ENCODE measurements at places on chromosomes 5 and 9.

- no peak for DNase-seq
Measured at GRCh38 chr5:27818888-27819287, 780.5 kb upstream of the CDH9 start.

GRCh38 chr5:143501310-143502044 is 98.0 kb upstream of the NR3C1 start:
- DNase-seq, result no peak

GRCh38 chr9:133348718-133349573 is 928 bp downstream of the RPL7A start:
- no peak for DNase-seq

GRCh38 chr5:16064135-16064893 is 115.3 kb downstream of the MARCHF11 start:
- DNase-seq, result no peak

- no peak for DNase-seq
Measured at GRCh38 chr5:64566310-64566916, 60.6 kb downstream of the RGS7BP start.

GRCh38 chr9:133460405-133461175 is 812 bp downstream of the CACFD1 start:
- DNase-seq, result no peak

DNA sequence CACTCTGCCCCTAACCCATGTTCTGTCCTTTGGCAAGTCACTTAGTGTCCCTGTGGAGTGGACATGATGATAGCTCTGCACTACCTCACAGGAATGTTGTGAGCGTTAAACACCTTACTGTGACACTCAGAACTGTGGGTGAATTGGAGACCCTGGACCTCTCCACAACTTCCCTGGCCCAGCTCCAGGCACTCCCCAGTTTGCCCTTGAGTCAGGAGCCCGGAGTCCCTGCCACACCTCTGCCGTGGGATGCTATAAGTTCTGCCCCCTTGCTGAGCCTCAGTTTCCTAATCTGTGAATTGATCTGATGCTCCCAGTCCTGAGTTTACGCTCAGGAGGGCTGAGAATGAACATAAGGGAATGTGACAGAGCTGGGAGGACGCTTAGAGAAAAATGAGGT is 34.4 kb downstream of the GSN start:
- DNase-seq, result no peak

DNA sequence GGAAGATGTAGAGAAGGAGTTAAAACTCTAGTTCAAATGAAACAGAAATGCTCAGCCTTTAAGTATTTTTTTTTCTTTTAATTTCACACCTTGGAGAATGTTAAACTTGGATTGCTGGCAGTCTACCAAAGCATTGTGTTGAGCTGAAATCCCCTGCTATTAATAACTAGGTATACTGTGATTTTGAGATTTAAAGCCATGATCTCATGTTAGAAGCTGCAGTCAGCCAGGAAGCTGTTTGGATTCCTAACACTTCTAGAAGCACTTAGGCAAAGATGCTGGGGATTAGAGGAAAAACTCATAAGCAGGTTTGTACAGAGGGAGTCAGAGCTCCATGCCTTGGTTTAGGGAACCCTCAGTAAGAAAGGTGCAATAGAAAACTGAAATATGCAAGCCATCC is 141.4 kb downstream of the KIF4B start:
- no peak for DNase-seq

DNA sequence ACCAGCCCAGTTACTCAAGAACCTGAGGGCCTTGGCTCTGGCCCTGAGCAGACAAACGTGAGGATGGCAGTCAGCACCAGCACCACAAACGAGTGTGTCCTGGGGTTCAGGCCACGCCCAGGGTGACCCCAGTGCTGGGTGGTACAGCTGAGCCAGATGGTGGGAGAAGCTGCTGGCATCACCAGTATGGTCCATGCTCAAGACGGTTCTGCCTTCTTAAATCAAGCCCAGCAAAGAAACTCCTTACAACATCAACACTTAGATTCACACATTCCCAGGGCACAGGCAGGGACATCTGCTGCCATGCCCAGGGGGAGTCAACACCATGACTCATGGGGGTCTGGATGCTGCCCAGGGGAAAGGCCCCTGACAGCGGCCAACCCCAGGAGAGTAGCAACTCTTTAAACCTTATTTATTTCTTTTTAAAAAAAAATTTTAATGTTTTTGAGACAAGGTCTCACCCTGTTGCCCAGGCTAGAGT is 31.3 kb downstream of the IPPK start:
- DNase-seq, result no peak

- DNase-seq, result no peak
Measured at GRCh38 chr5:4208996-4209395, 613.4 kb downstream of the IRX1 start.

GRCh38 chr5:168023191-168023590 is 268.3 kb upstream of the WWC1 start:
- no peak for DNase-seq

Data from activated naive CD8-positive, alpha-beta T cell treated with anti-CD3 and anti-CD28 coated beads, Interleukin-2, amount 50 U/mL, for 16 hours (primary cell).